ENCODE measurements at places on chromosomes 7 and 10.

GRCh38 chr10:66538908-66539307 is 386.9 kb upstream of the LRRTM3 start:
- no peak for DNase-seq

- DNase-seq: no peak
Measured at GRCh38 chr10:52615756-52616394, 156.7 kb downstream of the MBL2 start.

GRCh38 chr7:90455163-90456030 is 14.0 kb upstream of the PTTG1IP2 start:
- DNase-seq: no peak

DNA sequence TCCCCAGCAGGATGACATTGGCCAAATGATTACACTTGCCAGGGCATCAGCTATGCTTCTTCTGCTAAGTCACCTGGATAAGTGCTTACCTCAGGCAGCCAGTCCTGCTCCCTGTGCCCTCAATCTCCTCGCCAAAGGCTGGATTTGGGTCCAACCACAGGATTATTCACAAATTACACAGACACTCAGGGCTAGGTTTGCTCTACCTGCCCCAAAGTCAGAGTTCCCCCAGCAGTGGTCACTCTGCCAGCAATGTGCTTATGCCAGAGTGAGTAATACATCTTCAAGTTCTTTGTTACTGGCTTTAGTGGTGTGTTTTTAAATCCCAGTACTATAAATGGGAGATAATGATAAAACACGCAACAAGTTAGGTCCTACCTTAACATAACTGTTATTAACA is 189.7 kb upstream of the SEMA3D start:
- DNase-seq: no peak

DNA sequence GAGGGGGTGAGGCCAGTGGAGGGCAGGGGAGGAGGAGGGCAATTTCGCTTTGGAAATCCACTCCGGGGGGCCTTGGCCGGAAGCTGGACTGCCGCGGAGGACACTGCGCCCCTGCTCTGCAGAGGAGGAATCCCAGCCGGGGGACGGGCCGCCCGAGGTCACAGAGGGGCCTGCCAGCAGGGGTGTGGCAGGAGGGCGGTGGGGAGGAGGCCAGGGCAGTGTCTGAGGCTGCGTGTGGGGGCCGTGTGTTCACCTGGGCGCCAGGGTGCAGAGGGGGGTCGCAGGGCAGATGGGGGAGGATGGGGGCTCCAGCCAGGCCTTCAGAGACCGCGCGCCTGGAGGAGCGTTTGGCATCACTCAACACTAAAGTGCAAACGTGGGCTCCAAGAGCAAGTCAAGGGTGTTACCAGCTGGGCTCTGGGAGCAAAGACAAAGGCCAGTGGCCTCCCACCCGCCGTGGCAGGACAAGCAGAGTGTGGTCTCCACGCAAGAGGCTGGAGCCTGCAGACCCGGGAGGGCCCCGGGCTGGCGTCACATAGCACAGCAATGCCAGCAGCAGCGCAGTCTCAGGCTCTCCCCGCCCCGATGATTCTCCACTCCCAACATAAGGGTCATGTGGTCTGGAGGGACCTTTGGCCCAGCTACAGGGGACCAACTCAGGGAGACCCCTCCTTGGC is 45.3 kb upstream of the DNAJB6 start:
- no peak for DNase-seq
